ENCODE measurements at places on chromosomes 2 and 18. TPM values are rescaled to one million over a fixed set of nuclear protein-coding genes. Genes with fewer than 3 reads are reported as not detected.

FOXI3 gene
- not detected for total RNA-seq

DTNA gene
- total RNA-seq, result 0.34 TPM

CPO gene
- total RNA-seq, result 1.2 TPM

ATP8B1 gene
- total RNA-seq, result 3.4 TPM

TOGARAM2 gene
- not detected for total RNA-seq

GRCh38 chr2:136424112-136424511 lies 306.2 kb upstream of the CXCR4 start:
- DNase-seq, result no peak
